ENCODE measurements at places on chromosomes 3 and 15.

- DNase-seq, result no peak
Observed at GRCh38 chr3:16496008-16496407, 17.5 kb downstream of the RFTN1 start.

DNA sequence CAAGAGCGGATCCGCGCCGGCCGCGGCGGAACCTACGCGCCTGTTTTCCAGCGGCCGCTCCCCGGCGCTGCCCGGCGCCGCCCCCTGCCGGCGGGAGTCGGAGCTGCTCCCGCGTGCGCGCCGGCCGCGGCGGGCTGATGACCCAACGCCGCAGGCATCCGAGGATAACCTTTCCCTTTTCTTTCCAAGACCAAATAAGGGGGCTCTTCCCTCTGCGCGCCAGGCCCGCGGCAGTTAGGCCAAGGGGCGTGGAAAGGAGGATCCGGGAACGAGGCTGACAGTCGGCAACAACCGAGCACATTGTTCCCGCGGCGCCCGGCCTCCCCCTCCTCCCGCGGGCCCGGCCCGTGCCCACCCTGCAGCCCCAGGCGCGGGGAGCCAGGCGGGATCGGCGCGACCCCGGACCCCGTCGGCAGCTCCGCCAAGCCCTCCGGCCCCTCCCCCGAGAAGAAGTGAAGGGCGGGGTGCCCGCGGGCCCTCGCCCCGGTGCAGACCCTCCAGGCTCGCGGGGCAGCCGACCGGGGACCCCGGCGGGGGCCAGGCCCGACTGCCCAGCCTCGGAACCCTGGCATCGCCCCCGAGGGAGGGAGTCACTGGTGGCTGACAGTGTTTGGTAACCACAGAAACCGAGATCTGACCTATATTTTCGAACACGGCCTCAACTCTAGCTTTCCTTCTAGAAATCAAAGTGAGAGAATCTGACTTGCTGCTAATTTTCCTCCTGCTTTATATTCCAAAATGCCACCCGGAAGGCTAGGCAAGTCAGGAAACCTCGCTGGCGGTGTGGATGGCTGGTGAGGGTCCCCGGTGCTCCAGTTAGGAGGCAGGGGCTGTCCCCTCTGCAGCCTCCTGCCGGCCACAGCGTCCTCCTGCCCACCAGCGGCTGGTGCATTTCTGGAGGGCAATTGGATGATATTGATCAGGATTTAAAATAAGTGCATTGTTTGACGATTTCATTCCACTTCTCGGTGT, 45.6 kb upstream of the SYNM start:
- peak; percentile 37 for DNase-seq

DNA sequence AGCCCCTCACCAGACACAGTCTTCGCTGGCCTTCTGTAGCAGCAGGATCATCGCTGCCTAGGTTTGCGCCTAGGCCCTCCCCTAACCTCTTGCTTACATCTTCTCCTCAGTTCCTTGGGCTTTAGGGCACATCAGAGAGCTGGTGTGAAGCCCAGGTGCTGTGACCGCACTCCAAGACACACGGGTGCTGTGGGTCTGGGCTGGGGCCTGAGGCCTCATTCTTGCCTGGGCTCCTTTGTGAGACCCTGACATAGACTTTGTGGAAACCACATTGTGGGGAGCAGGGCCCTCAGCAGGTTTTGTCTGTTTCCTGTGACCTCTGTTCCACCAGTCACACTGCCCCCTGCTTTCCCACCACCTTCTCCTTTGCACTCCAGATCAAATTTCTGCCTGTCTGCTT, 8.0 kb downstream of the AMIGO3 start:
- no peak for DNase-seq

DNA sequence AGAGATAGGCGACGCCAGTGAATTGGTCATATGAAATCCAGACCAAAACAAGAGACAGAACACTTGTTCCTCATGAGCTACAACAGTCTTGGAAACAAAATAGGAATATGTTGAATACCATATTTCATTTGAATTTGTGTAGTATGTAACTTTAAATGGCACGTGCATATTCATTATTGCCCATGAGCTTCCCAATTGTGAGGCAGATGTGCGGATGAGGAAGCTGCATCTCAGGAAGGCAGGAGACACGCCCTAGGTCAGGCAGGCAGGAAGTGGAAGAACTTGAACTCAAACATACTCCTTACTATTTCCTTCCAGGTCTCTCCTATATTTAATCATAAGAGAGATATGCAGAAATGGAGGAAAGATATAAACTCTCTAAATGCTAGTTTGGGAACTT, 106.8 kb upstream of the SLC2A2 start:
- no peak for DNase-seq

- no peak for DNase-seq
Observed at GRCh38 chr15:60627298-60627943, 148.5 kb upstream of the ICE2 start.

DNA sequence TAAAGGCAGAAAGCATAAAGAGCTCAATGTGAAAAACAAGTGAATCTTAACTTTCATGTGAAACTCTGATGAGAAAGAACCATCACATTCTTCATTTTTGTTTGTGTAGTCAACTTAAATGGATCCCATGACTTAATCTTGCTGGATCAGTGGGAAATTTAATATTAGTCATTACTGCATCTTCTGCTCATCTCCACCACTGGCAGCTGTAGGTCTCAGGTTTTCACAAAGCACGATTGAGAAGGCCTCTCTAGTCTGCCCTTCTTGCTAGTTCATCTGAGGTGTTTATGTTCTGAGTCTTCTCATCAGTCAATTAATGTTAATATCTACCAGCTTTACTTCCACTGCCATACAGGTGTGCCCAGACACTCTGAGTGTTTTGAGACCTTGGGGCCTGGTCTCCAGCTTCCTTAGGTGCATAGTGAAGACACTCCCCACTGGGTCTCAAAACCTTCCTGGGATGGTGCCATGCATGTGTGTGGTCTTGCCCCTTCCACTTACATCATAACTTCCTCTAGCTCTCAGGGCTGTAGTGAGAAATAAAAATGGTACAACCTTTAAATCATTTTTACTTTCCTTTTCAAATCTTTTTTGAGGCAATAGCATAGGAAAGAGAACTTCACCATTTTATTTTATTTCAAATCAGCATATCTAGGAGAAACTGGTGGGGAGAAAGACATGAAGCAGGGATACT, 421.6 kb upstream of the CBLB start:
- DNase-seq, result no peak

DNA sequence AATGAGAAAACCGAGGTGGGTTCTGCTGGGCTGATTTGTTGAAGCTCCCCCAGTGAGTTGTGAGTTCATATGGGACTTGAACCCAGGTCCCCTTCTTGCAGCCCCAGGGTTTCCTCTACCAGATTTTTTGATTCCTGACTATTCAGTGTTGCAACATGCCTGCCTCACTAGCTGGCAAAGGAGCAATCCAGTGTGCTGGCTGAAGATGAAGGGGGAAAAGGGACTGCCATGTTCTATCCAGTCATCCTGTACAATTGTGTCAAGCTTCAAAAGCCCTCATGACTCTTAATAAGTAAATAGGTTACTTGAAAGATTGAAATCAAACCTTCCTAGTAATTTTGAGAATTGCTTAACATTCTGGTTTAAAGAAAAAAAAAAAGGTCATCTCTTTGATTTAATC, 211.5 kb upstream of the TP63 start:
- DNase-seq, result no peak

GRCh38 chr15:25939122-25939521, 76.0 kb upstream of the ATP10A start:
- DNase-seq, result no peak

- no peak for DNase-seq
Observed at GRCh38 chr3:50724831-50725230, 50.1 kb downstream of the DOCK3 start.

GRCh38 chr15:49706805-49707204, 86.0 kb downstream of the DTWD1 start:
- DNase-seq, result no peak

- no peak for DNase-seq
Observed at GRCh38 chr3:72949016-72949415, 47.6 kb upstream of the PPP4R2 start.

GRCh38 chr3:151169262-151169947, 33.6 kb downstream of the GPR171 start:
- no peak for DNase-seq

GRCh38 chr3:127674790-127675189, 2.0 kb downstream of the ABTB1 start:
- no peak for DNase-seq

DNA sequence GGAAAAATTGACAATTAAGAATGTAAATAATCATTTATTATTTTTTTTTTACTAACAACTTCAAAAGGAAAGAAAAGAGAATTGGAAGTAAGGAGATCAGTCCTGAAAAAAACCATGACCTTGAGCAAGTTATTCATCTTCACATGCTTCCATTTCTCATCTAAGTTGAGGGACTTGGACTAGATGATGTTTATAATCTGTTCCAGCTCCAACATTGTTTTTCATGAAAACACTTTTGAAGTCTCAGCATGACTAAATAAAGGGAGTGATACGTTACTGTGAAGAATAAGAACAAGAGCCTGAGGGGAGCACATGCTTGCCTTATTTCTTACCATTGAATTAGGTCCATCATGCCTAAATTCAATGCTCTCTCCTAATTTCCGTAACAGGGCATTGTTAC, 95.7 kb downstream of the STRIT1 start:
- DNase-seq, result no peak

GRCh38 chr3:130576375-130577266, 59.6 kb downstream of the COL6A6 start:
- no peak for DNase-seq

DNA sequence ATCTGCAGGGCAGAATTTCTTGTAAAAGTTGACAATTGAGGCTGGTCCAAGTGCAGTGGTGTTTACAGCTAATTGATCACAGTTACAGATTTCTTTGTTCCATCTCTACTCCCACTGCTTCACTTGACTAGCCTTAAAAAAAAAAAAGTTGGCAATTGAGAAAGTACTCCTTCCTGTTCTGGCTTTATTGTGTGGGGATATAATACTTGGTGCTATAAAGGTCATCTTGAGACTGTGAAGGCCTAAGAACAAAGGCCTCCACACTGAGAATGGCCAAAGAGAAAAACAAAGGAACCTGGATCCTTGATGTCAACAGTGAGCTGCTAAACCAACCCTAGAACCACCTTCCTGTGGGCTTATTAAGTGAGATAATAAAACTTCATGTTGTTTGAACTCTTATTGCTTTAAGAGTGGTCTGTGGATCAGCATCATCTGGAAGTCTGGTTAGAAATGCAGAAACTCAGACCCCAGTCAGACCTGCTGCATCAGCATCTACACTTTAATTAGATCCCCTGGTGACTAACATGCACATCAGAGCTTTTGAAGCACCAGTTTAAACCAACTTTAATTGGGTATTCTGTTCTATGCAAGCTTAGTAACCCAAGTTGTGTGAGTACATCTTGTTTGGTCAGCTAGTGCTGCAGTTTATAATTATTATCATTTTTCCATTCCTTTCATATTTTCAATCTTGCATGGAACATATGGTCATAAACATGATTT, 55.2 kb downstream of the TMOD3 start:
- DNase-seq, result no peak

DNA sequence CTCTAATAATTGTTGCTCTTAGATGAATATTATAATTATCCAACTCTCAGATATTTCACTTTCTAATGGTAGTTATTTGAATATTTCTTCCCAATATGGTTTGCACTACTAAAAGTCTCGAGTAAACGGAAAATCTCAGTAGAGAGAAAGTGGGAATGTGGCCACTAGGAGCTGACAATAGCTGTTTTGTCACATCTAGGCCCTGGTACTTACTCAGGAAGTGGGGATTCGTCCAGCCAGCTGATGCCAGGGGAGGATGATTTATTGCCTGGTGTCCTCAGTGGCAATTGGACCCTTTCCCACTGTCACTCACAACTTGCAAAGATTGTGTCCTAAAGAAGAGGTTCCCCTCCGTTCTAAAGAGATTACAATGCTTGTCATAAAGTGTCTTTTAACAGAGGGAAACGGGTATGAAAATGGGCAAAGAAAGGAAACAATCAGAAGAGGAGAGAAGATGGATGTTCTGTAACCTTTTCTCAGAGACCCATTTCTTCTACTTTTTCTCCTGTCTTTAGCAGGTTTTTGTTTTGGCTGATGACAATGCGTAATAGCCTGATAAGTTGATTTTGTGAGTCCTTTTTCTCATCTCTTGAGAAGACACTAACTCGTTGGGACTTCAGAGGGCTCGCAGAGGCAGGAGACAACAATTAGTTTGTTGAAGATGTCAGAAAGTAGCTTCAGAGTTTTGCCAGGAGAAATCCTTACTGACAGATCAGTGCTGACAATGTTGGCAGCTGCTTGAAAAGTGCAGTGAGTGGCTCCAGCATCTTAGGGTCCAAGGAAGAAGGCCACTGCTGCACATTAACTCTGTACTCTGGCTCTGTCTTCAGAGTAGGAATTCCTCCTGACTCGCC, 320.6 kb downstream of the MECOM start:
- no peak for DNase-seq

DNA sequence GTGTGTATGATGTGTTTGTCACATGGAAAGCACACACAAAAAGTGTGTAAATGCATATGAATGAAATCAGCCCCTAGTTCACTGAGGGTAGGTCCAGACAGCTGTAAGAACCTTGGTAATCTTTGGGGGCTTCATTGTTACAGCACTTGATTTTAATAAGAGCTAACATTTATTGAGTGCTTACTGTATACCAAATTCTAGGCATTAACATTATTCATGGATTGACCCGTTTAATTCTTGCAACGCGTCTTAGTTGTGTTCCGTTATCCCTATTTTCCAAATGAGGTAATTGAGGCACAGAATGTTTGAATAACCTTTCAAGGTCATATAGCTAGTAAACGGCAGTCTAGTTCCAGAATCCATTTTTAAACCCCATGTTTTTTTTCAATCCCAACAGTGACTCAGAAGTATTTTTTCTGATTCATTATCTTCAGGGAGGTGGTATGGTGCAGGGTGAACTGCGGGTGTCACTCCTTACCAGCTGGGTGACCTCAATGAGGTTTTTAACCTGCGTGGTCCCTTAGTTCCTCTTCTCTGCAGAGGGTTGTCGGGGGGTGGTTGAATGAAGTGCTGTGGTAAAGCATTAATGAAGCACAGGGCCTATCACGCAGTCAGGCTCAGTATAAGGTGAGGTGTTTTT, 14.2 kb downstream of the RAB8B start:
- peak; percentile 59 for DNase-seq

DNA sequence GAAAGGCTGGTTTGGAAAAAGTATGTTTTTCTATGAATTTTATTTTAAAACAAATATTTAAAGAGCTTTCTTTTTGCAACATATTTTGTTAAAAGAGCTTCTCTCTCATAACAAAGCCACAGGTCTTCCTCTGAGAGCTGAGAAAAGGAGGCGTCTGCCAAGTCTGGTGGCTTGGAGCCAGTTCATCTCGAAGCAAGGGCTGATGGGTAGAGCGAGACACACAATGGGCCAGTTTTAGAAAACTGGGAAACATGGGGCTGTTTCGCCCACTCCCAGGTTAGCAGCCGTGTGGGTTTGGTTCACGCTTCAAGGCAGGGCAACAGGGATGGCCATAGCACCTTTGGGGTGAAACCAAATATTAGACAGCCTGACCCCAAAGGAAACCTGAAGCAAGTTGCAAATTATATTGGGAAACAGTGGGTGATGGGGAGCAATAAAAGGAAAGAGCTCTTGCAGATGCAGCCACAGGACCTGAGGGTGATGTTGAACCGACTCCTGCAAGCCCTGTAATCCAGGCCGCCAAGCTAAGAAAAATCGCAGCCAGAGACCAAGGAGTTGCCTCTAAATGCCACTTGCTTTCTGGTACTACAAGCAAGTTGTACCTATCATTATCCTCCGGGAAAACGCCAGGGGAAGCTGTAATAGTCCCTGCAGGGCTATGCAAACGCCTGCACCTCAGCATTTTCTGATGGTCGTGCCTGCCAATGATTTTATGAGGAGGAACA, 88.4 kb upstream of the GALNT15 start:
- DNase-seq, result no peak

GRCh38 chr3:139202226-139202958, 141.4 kb upstream of the MRPS22 start:
- no peak for DNase-seq

Data from activated gamma-delta T cell treated with Interleukin-2 at 50 U/mL for 16 hours (primary cell).